Myocyte (in vitro differentiated cells): ENCODE measurements at places on chromosomes 2 and 18.

DNA sequence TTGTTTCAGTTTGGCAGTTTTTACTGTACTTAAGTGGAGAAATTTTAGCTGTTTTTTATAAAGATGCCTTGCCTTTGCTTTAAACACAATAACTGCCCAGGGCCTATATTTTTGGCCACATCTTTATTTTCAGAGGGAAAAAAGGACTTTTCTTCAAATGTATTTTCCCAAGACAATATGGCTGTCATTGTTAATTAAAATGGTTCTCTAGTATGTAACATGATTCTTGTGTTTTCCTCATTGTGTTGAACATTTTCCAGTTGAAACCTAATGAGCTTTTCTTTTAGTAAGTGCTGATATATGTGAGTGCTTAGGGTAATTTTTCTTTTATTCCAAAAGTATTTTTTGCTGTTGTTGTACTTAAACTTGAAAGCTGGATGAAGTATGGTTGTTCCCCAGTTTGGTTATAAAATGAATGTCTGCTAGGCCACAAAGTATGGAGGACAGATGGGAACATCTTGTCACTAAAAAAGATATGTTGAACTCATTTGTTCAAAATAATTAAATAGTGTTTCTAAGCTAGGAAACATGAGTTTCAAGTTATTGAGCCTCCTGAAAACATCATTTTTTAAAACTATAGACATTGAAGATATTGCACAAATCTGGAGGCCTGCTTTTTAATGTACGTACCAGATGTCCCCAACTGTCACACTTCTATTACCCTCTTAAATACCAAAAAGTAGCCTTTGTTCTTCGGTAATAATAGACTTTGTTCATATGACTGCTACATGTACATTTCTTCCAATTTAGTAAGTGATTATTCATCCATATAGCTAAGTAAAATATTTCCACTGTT, 147.5 kb upstream of the DAPL1 start:
- DNase-seq = no peak

- no peak for DNase-seq
Measured at GRCh38 chr2:4827836-4828235, 864.3 kb upstream of the SOX11 start.

- peak; percentile 31 for DNase-seq
Measured at GRCh38 chr2:46306988-46307655, 9.9 kb downstream of the EPAS1 start.

DNA sequence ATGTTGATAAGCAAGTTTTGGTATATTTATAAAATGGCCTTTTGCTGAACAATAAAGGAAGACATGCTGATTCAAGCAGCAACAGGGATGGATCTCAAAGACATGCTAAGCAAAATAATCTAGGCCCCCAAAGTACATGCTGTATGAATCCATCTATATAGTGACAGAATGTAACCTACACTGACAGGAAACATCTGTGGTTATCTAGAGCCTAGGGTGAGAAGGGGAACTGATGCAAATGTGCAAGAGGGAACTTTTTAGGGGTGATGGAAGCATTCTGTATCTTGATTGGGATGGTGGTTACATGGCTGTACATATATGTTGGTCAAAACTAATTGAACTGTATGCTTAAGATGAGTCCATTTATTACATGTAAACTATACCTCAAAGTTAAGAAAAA, 24.2 kb downstream of the CNRIP1 start:
- DNase-seq = no peak

GRCh38 chr2:41004700-41005099, 552.8 kb upstream of the SLC8A1 start:
- DNase-seq = no peak

GRCh38 chr2:12231288-12231687, 484.9 kb downstream of the LPIN1 start:
- DNase-seq = no peak

- no peak for DNase-seq
Measured at GRCh38 chr2:3189961-3190360, 187.7 kb downstream of the EIPR1 start.

GRCh38 chr2:213243189-213244044, 40.8 kb upstream of the SPAG16 start:
- DNase-seq = no peak

DNA sequence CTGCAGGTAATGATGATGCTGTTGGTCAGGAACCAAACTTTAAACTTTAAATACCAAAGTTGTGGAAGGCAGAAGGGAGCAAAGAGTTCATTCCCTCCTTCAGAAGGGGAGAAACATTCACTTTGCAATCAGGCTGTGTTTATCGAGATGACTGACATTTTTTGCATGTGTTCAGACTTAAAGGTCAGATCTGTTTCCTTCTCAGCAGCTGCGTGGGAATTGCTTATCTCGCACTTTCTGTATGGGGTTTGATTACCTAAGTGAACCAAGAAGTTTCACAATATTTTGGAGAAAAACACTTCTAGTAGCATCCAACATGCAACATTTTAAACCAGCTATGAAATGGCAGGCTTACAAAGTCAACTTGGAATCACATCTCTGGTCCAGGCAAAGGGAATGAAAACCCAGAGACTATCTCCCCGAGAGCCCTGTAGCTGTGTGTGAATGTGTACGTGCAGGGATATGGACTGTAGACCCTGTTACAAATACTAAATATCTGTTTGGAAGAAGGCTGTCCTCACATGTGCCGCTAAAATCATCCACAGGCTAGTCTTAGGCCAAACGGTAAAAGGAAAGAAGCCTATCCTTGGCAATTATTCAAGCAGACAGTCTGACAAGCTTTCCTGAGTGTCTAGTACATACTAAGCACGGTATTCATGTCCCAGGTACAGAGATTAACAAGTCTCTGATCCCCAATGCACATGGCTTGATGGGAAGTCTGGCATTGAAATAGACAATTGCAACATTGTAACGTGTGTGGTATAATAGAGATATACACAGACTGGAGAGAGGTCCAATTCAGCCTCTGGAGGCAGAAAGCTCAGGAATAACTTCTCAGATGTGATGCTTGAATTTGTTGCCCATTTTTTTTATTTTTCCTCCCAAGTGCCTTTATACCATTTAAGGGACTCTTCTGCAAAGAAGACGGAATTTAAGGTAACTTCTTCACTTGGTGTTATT, 483.1 kb downstream of the DPP10 start:
- no peak for DNase-seq

GRCh38 chr2:62774555-62775366, 69.2 kb downstream of the EHBP1 start:
- peak; percentile 51 for DNase-seq

DNA sequence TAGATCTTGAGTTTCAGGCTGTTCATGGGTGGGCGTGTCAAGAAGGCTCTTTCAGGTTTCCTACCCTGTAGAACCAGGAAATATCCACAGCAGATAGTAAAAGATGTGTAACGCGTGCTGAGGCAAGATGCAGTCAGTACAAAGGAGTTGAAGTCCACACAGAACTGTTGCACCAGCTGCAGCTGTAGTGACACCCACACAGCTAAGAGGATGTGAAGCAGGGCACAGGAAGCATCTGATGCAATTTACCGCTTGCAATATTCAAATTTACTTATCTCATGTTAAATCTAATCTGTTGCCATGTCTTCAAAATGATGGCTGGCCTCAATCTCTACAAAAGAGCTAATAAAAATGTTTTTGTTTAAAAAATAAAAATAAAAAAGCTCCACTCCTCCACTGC, 132.8 kb downstream of the ARHGAP15 start:
- no peak for DNase-seq

DNA sequence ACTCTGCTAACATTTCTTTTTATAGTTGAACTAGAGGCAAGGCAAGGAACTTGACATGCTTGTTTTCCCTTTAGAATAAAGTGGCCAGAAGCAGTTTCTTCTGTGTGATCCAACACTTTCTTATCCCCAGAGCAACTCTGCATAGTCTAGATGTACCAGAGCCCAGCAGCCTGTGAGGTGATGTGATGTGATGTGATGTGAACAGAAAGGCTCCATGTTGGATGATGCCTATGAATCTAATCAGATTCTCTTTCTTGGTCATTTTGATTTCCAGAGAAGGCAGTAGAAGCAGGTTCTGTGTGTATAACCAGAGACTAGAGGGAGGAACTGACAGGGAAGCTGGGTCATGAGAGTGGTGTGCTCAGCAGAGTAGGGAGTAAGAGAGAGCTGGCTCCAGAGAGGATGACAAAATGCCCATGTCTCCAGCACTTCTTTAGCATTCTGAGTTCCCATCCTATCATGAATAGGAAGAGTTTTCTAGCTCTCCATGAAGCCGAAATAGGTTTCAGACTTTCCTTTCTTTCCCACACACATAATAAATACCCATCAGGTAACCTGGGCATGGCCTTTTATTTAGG, 31.0 kb upstream of the PTH2R start:
- DNase-seq = no peak

GRCh38 chr2:187453078-187453641, 5.1 kb upstream of the CALCRL start:
- DNase-seq = peak; percentile 52

DNA sequence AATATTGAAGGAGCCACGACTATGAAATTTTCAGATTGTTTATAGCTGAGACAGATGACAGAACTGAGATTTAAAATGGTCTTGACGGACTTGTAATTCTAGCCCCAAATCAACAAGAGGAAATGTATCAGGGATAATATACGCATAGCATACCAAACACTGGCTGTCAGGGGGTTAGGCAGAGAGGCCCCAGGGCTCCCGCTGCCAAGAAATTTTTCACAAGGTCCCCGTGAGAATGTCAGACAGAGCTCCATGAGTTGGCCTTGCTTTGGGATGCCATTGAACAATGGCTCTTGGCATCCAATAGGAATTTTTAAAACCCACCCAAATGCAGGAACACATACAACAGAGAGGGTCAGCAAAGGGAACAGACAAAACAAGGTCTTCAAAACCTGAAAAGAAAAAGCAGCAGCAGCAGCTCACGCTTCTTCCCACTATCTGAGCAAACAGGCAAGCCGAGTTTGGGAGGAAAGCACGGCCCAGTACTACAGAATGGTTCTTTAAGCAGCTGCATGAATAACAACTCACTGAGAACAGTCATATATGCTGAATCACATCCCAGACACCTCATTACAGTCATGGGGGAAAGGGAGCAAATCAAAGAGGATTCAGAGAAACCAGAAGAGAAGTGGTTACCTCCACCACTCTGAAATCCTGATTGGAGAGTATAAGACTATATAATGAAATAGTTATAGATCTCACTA, 445.6 kb downstream of the RND3 start:
- no peak for DNase-seq

DNA sequence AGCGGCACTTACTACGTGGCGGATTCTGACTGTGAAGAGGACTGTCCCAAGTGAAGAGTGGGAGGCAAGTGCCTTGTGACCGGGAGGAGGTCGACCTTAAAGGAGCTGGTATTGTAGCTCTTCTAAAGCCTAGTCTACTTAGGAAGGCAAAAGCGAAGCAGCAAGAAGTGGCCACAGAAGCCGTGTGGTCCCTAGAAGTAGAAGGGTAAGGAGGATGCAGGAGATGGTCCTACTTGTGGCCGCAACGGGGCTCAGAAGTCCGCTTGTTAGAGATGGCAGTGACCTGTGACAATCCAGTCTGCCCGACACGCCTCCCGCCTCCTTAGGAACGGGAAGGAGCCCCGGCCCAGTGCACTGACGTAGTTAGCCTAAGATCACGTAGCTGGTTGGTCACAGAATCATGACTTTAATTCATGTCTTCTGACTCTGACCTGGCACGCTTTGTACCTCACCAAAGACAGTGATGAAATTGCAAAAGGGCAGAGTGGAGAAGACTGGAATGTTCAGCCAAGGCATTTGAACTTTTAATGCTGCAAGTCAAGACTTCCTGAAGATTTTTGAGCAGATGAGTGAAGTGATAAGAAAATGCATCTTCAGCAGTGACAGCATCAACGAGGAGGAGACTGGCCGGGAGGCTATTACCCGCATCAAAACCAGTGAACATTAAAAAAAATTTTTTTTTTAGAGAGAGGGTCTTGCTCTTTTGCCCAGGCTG, 749 bp upstream of the EIF2AK3 start:
- DNase-seq = peak; percentile 94

- peak; percentile 81 for DNase-seq
Measured at GRCh38 chr2:157492189-157492773, 48.4 kb upstream of the CYTIP start.

- DNase-seq = no peak
Measured at GRCh38 chr2:74755386-74755785, 78.5 kb upstream of the HK2 start.

- DNase-seq = no peak
Measured at GRCh38 chr2:192091476-192091875, 103.3 kb downstream of the TMEFF2 start.

- DNase-seq = peak; percentile 37
Measured at GRCh38 chr18:47969816-47970215, 39.4 kb upstream of the SMAD2 start.

- no peak for DNase-seq
Measured at GRCh38 chr2:177629357-177630024, 236.9 kb downstream of the AGPS start.

GRCh38 chr2:9276901-9277451, 70.4 kb downstream of the ASAP2 start:
- no peak for DNase-seq

- DNase-seq = no peak
Measured at GRCh38 chr2:218679119-218679518, 7.2 kb downstream of the STK36 start.

DNA sequence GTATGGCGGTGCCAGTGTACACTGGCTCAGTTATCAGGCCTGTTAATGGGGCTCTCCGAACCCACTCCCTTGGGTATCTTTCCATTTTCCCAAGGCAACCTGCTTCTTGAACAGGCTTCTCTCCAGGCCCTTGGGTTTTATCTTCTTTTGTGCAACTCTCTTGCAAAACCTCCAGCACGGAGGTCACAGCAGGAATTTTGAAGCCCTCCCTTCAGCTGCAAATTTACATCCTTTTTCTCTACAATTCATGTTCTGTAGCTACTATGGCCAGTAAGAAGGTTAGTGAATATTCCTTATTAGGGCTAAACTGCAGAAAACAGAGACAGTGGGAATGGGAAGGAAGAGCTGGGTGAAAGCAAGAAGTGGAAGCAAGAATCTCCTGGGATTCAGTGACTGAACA, 10.4 kb upstream of the NPAS2 start:
- no peak for DNase-seq

DNA sequence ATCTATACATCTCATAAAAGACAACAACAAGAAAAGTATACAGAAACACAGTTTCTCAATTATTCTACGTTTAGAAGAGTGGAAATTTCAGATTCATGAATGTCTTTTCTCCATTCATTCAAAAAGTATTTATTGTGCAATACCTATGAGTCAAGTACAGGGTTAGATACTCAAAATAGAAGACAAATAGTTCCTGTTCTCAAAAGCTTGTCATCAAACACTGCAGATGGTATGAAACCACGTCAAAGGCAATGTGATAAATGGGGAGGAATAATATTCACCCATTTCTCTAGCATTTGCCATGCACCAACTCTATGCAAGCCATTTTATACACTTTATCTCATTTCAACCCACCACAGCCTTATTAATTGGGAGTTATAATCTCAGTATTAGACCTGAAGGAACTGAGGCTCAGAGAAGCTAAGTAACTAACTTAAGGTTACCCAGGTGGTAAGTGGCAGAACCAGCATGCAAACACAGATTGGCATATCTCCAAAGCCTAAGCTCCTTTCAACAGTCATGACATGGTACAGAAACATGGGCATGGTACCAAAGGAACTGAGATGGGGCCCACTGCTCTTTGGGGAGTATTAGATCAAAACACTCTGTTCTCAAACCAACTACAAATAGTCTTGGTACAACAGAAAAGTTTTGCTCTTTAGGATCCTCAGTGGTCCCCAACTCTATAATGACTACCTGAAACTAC, 67.2 kb upstream of the NPAS2 start:
- peak; percentile 53 for DNase-seq
